ENCODE measurements at places on chromosomes 2 and 18. TPM values are rescaled to one million over a fixed set of nuclear protein-coding genes. Genes with fewer than 3 reads are reported as not detected.
A peak's percentile ranks its signal among the peaks of the same experiment; 100 is the strongest.

MAP3K19 gene
- total RNA-seq = not detected

SFT2D3 gene
- total RNA-seq = 9.7 TPM

STPG4 gene
- total RNA-seq = 0.26 TPM

CCDC142 gene
- total RNA-seq = 10.9 TPM

PPP1CB gene
- total RNA-seq = 224 TPM

DNA sequence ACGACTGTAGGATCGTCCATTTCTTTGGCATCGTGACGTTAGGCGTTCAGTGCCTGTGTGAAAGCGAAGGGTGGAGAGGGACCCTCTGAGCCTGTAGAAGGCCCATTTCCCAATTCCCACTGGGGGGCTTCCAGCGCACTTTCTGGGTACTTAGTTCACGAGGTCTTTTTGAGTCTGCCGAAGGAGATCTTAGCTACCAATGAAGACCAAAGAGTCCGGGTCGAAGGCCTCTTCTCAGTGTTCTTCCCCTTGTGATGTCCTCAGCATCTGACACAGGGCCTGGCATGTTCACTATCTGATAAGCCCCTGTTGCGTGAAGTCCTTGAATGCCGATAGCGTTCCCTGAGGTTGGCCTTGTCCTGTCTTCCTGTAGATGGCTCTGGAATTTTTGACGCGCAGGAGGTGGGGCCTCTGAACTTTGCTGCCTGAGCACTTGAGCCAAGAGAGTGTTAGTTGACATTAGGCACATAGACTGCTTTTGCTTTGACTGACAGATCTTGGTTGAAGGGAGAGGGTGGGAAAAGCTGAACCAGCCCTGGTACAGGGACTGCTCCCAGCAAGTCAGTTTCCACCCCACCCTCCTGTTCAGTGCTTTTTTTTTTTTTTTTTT, 52.8 kb downstream of the LDLRAD4 start:
- no peak for DNase-seq

DNA sequence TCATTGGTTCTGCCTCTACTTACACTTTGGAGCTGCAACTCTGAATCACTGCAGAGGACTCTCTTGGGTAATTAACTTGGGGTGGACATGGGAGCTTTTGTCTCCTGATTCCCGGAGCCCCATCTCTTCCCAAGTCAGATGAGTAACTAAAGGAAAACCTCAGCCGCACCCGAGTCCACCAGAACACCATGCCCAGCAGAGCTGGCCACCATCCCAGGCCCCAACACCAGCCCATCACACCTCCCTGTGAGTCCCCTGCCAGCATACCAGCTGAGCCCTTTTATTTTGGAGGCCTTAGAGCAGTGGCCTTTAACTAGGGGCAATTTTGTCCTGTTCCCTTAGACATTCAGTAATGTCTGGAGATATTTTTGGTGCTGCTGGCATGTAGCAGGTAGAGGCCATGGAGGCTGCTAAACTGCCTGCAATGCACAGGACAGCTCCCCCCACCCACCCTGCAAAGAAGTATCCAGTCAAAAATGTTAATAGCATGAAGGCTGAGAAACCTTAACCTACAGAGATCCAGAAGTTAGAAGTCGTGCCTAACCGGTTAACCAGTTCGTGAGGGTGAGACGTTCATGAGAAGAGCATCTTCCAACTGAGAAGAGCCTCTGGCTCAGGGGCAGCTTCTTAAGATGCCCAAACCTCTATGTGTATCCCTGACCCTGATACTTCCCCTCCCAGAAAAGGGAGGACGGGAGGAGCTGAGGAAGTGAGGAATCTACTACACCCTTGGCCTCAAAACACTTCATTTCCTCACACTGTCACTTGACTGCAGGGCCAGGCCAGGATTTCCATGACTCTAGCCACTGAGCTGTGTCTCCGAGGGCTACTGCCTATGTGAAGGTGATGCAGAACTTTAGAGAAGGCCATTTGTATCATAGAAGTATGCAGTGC, 139.9 kb upstream of the EPAS1 start:
- DNase-seq = no peak

DNA sequence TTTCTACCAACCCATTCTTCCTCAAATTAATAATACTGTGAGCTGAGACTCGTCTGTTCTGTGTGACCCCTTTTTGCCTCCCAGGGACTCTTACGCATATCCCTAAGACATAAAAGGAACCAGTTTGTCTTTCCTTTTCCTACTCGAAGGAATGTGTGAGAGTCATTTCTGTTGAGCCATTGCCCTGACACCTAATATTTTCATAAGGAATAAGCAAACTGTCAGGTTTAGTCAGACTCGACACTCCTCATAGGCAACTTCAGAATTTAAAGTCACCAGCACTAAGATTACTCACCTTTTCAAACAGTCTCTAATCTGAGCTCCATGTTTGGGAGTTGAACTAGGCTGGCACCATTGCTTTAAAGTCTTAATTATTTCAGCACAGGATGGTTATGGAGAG, 305.5 kb downstream of the IKZF2 start:
- DNase-seq = no peak

- DNase-seq = no peak
Measured at GRCh38 chr2:150532879-150533278, 45.4 kb upstream of the RND3 start.

DNA sequence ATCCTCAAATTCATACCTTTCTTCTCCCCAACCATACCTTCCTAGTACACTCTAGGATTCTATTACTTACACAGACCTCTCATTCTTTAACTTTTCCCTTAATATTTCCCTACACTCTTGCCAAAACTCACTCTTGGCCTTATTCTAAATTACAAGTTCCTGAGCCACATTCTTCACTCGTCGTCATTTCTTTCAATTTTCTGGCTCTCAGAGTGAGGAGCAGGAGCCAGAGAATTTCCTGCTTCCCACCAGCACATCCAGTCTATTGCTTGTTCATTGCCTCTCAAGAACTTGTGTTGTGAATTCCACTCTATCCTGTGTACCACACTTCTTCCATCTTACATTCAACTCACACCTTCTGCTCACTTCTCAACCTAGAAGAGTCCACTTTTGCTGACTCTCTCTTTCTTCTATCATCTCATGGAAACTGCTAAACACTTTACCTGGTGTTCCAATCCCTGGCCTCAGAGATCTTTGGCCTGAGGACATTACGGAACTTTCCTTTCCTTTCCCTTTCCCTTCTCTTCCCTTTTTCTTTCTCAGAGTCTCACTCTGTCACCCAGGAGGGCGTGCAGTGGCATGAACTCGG, 171.6 kb downstream of the PLCL1 start:
- no peak for DNase-seq

GRCh38 chr18:78429127-78430108, 550.2 kb upstream of the SALL3 start:
- DNase-seq = no peak

GRCh38 chr2:86441882-86442641, 891 bp downstream of the KDM3A start:
- DNase-seq = peak; percentile 61

GRCh38 chr2:182330451-182331305, 96.2 kb downstream of the PDE1A start:
- no peak for DNase-seq

DNA sequence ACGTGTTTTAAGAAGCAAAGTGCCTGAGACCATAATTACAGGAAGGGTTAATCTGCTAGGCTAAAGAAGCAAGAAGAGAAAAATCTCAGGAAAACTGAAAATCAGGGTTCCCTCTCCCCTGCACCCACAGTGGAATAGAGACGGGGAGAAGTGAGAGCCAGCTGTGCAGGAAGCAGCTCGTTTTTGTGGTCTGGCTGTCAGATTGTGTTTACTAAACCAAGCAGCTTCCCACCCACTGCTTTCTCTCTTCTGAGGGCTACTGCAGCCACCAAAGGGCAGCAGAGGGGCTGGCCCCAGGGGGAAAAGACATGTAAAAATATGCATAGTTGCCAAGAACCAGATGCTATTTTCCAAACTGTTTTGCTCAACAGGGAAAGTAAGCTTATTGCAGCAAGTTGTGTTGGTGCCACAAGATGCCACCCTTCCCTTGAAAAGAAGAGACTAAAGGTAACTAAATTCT, 72.6 kb upstream of the THUMPD2 start:
- no peak for DNase-seq

DNA sequence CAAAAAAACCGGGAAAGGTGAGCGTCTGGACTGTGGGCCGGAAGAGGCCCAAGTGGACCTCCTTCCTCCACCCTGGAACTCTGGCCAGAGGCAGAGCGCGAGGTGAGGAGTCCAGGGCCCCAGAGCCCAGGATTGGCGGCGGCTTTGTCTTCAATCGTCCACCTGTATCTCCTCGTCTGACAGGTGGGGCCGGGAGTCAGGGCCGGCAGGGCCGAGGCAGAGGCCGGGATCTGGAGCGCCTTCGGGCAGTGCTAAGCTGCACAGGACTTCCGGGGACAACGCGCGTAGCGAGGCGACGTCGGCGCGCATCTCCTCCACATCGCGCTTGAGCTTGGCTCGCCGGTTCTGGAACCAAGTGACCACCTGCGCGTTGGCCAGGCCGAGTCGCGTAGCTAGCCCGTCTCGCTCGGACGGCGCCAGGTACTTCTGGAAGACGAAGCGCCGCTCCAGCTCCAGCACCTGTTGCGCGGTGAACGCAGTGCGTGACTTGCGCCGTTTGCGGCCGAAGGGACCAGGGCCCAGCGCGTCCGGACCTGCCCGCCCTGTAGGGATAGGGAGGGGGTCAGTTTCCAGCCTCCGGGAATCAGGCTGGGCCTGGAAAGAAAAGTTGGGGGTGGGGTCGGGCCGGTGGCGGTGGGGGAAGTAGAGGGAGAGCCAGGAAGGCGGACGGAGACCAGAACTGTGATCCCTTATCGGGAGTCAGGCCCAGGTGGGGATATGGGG, 1.5 kb downstream of the LBX2 start:
- DNase-seq = no peak

- no peak for DNase-seq
Measured at GRCh38 chr2:85278361-85278760, 49.4 kb downstream of the TGOLN2 start.

- DNase-seq = peak; percentile 83
Measured at GRCh38 chr2:32061973-32062861, 1.1 kb upstream of the SPAST start.

GRCh38 chr2:11540996-11541692, 7.3 kb downstream of the GREB1 start:
- DNase-seq = no peak
